ENCODE measurements at places on chromosomes 5 and 9.

- no peak for DNase-seq
Measured at GRCh38 chr5:133205204-133205603, 153.4 kb downstream of the HSPA4 start.

GRCh38 chr5:62707131-62707530 lies 128.5 kb downstream of the LRRC70 start:
- no peak for DNase-seq

GRCh38 chr5:7363067-7363677 lies 32.8 kb upstream of the ADCY2 start:
- no peak for DNase-seq

GRCh38 chr5:78574731-78575161 lies 73.8 kb downstream of the LHFPL2 start:
- DNase-seq: no peak

DNA sequence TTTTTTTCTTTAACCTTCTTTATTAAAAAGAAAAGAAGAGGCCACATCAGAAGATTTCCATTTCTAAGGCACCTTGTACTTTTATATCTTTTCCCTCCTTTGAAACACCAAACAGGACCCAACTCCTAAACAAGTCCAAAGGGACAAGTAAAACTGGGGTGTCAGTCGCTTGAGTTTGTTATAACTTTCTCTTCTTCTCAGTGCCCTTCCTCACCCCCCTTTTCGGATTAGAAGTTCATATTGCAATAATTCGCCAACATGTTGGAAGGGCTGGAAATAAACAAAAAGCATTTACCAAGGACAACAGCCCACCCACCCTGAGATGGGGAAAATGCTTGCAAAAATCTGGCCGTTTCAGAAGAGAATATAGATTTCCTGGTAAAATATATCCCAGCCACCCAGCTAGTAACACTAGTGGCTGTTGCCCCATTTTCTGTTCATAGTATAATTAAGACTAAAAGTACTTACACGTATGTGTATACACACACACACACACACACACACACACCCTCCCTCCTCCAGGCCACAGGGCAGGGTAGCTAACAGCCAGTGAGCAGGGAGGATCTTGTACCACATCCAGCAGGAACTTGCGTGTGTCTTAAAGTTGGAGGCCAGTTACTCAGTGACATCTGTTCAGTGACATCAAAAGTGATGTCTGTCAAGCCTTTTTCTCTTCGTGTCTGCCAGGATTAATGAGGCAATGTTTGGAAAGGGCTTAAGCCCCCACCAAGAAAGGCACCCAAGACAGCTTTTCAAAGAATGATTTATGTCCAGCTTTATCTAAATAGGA lies 149.1 kb upstream of the KLF4 start:
- DNase-seq: no peak

GRCh38 chr5:175855041-175855720 lies 16.2 kb upstream of the CPLX2 start:
- no peak for DNase-seq

- DNase-seq: no peak
Measured at GRCh38 chr9:133768859-133769510, 30.8 kb upstream of the SARDH start.

DNA sequence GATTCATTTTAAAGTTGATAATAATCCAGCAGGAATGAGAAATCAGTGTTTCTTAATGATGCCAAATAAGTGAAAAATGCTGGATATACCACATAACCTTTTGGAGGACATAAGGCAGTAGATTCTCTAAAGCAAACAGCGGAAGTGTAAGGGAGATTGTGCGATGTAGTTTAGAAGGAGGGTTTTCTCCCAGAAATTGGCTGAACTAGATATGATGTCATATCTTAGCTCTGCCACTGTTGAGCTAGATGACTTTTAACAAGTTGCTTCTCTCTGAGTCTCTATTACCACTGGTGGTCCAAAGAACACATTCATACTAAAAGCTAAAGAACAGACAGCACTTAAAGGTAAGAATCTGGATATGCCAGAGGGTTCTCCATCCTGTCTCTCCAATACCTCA lies 107.0 kb downstream of the NR6A1 start:
- DNase-seq: no peak

DNA sequence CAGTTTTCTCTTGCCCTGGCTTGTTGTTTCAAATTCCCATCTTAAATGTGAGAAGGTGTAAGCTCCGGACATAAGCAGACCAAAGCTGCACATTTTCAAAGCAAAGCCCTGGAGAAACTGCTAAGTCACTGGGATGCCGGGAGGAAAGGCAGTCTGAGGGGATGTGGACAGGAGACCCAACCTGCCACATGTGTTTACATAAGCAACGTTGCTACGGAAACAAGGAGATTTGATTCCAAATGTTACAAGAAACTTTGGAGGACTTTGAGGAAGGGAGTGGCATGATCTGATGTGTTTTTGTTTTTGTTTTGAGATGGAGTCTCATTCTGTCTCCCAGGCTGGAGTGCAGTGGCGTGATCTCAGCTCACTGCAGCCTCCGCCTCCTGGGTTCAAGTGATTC lies 25.7 kb upstream of the INSYN2B start:
- no peak for DNase-seq

GRCh38 chr5:962801-963200 lies 45.8 kb upstream of the NKD2 start:
- no peak for DNase-seq

DNA sequence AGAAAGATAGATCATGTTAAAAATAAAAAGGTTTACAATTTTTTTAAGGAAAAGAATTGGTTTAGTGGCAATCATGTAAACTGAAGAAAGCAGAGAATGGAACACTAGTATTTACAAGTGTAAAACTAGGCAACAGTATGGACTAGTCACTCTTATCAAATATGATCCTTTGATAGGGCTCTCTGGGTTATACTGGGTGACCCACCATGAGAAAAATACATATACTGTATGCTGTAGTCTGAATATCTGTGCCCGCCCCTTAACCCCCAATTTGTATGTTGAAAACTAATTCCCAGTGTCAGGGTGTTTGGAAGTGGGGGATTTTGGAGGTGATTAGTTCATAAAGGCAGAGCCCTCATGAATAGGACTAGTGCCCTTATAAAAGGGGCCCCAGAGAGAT lies 236.8 kb upstream of the TARS1 start:
- no peak for DNase-seq

GRCh38 chr9:122498883-122499288 lies 11.7 kb upstream of the OR1J2 start:
- peak; percentile 58 for DNase-seq

DNA sequence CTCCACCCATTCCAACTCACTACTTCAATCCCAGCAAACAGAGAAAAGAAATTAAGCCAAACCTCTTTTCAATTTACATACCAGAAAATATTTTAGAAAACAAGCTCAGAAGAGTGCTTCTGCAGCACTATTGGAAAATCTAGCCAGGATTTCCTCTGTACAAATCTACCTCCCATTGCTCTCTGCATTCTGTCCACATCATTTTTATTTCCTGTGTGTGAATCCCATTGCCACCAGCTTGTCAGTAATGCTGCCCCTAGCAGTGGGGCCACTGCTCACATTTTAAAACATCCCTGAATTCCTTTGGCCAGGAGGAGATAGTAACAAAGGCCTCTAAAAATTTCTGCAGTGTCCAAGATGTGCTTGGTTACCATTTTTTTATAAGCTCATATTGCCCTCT lies 232.5 kb downstream of the ARRDC3 start:
- no peak for DNase-seq

GRCh38 chr5:37807621-37808301 lies 32.1 kb downstream of the GDNF start:
- DNase-seq: no peak

DNA sequence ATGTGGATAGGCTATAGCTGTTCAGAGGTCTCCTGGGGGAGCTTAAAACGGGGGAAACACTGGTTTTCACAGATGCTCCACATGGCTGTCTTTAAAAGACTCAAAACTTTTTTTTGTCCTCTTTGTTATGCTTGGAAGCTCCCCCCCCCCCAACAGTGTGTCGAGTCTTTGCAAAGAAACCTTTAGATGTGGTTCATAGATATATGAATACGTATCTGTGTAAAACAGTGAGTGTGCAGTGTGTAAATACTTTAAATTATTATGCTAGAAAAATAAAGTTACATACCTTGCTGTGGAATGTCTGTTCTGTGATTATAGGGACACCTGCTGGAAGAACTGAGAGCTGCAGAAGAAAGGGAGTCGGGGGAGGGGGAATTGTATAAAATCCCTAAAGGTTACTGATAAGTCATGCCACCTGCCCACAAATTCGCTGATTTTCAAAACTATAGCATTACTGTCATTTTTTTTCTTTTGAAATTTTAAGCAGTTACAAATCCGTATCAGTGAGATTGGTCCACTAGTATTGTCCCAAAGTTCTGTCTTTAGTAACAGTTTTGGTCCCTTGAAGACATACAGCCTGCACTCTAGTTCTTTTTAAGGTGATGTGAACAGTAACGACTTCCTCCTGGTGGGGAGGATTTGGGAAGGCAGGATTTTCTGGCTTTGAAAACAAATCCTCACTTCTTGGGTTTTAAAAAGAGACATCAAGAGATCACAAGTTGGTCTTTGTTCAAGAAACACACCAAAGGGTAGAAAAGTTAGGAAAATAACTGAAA lies 22.9 kb downstream of the RGMB start:
- peak; percentile 50 for DNase-seq

GRCh38 chr9:130872912-130873503 lies 23.6 kb downstream of the QRFP start:
- DNase-seq: no peak

GRCh38 chr5:94223235-94223634 lies 395.2 kb downstream of the KIAA0825 start:
- DNase-seq: no peak

- no peak for DNase-seq
Measured at GRCh38 chr9:84921175-84921574, 251.6 kb downstream of the NTRK2 start.

DNA sequence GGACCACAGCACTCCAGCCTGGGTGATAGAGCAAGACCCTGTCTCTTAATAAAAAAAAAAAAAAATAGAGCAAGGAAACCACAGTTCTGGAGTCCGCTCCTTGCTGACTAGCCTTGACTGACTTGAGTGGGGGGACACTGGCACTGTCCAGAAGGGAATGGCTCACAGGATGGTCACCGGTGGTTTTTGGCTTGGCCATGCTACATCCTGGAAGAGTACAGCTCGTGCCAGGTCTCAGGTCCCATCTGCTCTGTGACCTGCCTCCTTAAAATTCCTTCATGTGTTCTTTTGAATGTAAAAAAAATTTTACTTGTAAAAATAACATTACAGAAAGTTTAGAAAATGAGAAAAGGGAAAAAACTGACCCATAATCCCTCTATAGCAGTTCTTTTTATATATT lies 5.6 kb downstream of the NANS start:
- DNase-seq: no peak

DNA sequence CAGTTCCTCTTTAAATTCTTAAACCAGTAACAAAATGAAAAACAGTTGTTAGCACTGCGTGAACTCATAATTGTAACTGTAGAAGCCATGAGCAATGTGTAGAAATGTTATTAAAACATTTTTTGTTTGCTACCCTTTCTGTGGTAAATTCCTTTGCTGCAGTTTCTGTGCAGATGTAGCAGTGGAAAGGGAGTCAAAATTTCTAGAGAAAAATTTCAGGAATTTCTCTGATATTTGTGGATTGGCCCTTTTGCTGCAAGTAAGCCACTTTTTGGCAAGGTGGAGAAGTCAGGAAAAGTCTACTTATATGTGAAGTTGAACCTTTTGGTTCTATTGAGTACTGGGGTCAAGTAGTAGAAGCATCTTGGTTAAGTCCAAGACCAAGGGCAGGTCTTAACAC lies 10.1 kb downstream of the FBXL7 start:
- DNase-seq: no peak

GRCh38 chr5:54615381-54615780 lies 97.8 kb downstream of the SNX18 start:
- DNase-seq: no peak

DNA sequence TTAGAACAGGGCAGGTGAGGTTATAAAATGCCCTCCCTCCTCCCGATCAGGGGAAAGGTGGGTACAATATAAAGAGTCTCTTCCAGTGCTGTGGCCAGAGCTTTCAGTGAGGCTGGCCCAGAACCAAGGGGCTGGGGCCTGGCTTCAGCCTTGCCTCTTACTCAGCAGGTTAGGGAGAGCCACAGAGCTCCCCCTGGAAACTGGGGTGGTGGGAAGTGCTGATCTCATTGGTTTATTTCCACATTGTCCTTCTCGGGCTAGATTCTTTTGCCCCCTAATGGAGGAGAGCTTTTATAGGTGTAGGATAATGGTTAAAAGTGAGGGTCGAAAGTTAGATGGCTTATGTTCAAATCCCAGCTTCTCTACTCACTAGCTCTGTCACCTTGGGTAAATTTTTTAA lies 186.7 kb upstream of the TBC1D2 start:
- DNase-seq: no peak

DNA sequence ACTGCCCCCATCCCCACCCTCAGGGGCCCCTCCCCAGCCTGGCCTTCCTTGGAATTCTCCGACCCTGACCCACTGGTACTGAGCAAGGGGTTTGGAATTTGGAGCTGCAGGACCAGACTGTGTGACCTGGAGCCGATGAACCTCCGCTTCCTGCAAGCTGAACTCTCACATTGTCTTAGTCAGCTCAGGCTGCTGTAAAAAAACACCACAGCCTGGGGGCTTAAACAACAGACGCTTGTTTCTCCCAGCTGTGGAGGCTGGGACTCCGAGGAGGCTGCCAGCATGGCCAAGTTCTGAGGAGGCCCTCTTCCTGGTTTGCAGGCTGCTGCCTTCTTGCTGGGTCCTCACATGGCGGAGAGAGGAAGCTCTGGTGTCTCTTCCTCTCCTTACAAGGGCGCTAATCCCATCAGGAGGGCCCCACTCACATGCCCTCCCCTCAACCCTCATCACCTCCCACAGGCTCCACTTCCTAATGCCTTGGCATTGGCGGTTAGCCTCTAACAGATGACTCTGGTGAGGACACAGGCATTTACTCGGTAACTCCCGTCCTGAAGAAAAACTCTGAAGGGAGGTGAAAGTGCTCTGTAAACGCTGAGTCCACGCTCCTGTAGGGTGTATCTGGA lies 42.4 kb downstream of the C5orf15 start:
- DNase-seq: no peak

- no peak for DNase-seq
Measured at GRCh38 chr5:78549043-78549442, 99.5 kb downstream of the LHFPL2 start.

DNA sequence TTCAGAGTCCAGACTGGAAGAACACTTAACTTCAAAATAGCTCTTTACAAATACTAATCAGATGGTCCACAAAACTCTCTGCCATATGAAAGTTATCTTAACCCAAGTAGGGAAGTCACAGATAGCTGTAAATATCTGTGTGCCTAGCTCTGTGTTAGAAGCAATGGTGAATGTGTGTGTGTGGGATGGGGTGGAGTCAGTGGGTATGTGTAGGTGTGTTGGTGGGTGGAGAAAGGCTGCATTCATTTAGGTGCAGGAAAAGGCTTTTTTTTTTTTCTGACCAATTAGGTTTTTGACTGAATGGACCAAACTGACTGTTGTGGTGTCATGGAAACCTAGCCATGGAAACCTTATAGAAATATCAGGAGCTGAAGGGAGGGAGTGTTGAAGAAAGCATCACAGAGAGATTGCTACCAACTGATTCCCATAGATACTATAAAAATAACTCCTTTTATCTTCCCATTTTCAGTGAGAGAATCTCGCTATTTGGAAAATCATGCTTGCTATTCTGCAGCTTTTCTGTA lies 156.2 kb upstream of the NR3C1 start:
- no peak for DNase-seq

GRCh38 chr9:83620841-83621636 lies 1.9 kb upstream of the IDNK start:
- DNase-seq: peak; percentile 28

GRCh38 chr9:101014566-101014965 lies 14.0 kb upstream of the PLPPR1 start:
- DNase-seq: no peak

- peak; percentile 81 for DNase-seq
Measured at GRCh38 chr5:128093368-128093767, 9.8 kb downstream of the SLC12A2 start.

All from NCI-H226 (cell line).